ENCODE measurements at places on chromosomes 2 and 18.

GRCh38 chr2:24825883-24826772 is 32.9 kb downstream of the CENPO start:
- no peak for DNase-seq

DNA sequence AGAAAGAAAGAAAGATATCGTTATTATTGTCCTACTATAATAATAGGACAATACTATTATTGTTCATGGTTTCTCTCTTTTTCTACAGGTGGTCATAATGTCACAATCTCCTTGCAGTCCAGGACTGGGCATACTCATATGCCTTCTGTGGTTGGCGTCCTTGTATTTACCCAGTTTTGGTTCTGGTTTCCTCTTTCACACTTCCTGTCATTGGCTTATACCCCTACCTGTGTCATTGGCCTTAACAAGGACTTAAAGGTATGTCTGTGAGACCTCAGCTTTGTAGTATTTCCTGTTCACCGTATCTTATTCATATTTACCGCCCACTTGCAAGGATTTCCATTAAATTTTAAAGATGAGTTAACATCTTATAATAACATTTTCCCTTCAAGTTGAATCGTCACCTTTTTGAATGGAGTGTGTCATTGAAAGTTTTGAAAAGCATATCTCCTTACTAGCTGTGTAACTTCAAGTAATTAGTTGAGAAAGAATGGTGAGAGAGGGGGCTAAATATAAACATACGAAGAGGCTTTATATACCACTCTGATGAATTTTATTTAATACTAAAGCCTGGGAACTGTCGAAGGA is 36.5 kb upstream of the HTR2B start:
- DNase-seq: no peak

DNA sequence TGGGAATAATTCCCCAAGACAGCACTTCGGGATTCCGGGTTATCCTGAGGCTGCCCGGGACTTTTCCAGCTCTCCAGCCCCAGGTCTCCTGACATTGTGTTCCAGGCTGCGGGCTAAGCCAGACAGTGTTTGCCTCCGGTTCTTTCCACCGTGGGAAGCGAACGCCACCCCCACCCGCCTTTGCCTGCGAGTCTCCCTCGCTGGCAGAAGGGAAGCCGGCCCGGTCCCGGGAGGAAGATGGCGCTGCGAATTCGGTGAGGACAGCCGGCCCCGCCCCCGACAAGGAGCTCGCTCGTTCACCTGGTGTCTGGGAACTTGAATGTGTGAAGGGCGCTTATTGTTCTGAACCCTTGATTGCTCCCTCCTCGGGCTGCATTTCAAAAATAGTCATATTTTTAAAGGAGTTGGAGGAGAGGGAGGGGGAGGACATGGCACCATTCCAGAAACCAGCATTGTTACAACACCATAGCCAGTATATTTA is 2.9 kb downstream of the LRATD1 start:
- DNase-seq: no peak

DNA sequence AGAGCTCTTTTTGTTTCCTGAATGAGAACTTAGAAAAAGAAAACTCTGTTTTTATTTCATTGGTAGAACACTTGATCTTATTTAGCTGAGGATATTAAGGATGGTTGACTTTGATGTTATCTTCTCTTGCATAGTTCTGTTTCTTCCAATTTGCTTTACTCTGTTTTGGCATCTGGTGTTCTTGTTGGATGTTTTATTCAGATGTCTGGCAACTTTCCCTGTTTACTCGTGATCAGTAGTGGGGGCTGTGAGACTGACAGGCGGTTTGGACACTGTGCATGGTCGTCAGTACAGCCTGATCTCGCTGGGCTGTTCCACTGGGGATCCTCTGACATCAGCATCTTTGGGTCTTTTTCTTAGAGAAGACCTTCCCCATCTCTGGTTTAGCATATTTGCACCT is 100.1 kb downstream of the TSN start:
- DNase-seq: no peak

- no peak for DNase-seq
Measured at GRCh38 chr2:179890666-179891065, 29.3 kb upstream of the ZNF385B start.

DNA sequence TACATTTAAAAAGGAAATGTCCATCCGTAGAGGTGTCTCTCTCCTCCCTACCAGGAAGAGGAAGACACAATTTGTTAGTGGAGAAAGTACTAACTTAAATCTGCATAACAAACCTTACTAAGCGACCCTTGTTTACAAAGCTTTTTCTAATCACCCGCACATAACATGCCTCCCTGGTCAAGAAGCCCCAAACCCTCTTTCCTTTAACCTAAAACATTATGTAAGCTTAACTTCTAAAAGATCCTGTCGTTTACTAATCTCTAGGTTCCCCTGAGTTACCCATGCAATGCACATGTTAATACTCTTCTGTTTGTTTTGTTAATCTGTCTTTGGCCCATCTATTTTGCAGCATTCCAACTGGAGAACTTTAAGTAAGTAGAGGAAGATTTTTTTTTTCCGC is 630.3 kb upstream of the NRXN1 start:
- no peak for DNase-seq

DNA sequence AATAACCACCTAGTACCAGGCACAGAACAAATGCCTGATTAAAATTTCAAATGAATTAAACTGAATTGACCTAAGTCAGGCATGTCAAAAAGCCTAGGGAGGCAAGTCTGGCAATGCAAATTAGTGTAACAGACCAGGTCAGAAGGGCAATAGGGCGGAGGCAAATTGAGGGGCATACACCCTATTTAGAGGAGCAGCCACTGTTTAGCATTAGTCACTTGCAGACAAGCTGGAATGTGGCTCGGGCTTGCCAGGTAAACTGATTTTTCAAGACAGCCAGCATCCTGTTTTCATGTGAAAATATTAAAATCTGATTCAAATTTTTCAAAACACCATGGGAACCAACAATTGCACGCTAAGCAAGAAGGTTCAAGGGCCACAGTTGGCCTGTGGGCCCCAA is 160.3 kb downstream of the EN1 start:
- no peak for DNase-seq

DNA sequence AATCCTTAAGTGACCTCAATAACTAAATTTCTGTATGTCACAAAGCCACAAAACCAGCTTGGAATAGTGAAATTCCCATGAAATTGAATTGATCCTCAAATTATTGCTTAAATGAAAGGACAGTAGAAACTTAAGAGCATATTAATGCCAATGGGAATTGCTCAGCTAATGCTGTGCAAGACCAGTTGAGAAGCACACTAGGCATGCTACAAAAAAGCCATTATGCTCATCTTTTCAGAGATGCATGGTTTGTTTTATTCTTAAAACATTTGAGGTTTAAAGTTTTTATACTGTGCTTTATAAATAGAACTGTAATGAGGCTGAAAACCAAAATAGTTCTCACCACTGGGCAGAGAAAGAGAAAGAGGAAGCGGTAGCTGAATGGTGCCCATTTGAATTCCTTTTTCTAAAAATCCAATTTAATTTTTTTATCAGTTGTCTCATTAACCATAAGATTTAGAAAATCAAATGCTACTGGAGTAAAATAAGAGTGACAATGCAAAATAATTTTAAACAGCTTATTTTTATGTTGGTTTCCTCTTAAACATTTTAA is 98.6 kb downstream of the LNPK start:
- DNase-seq: no peak

DNA sequence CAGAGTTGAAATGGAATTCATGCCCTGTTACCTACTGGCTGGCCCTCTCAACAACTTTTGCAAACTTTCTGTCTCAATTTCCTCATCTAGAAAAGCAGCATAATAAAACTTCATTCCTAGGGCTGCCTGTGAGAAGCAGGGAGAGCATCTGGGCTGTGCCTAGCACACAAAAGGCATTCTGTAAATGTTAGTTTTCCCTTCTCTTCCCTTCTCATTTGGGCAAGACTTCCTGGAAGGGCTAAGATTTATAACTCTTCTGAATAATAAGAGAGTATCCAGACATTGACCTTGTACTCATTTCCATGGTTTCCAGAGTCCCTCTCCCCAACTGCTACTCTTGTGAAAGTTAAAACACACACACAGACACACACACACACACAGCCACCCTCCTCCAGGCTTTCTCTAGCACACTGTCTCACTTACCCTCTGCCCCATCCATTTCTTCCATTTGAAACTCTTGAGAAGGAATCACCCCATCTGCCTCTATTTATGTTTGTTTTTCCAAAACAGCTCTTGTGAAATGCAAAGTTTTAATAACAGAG is 302.1 kb downstream of the SMAD2 start:
- no peak for DNase-seq

DNA sequence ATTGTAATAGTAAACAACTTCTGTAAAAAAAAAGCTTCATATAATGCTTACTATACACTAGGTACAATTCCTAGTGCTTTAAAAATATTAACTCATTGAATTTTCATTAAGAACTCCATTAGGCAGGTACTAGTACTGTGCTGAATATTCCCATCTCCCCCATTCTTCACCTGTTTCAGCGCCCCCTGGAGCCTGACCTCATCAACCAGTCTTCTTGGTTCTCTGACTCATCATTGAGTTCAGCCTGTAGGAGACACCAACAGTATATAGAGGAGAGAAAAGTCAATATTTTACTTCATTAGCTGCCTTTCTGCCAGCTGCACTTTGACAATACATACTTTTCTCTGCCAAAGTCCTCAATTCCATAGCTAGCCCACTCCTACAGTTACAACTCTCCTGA is 1009.9 kb upstream of the KLHL29 start:
- no peak for DNase-seq

GRCh38 chr18:37419315-37419714 is 146.3 kb downstream of the CELF4 start:
- DNase-seq: no peak

DNA sequence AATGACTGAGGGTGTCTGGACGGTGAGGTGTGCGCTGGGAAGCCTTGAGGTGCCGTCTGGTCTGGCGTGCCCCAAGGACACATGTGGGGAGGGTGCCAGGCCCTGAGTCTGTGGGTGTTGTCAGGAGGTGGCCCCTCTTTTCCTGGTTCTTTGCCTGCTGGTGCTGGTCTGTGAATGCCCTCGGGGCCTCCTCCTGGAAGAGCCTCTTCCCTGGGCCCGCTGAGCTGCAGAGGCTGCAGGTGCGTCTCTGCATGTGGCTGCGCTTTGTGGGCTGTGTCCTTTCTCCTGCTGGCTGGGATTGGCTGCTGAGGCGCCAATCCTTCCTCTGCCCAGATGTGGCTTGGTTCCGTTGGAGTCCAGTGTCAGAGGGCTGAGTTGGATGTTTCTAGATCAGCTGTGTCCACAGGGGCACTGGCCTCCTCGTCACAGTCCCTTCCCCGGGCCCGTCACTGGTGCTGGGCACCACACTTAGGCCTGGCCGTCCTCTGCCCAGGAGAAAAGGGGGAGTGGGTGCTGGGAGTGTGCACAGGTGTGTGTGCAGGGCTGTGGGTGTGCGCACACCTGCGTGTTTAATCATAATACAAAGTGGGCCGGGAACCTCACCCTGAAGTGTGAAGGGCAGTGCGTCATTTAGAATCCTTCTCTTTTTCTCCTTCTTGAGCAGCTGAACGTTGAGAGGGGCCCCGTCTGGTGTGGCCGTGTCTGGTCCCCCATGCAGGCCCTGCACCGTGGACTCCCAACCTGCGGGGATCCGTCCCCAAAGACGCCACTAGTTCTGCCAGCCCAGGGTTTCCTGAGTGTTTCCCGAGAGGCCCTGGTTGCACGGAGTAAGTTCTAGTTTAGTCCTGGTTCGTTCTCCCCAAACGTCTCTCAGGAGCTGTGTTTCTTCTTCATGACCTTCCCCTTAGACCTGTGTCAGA is 35.5 kb downstream of the RTP5 start:
- no peak for DNase-seq

DNA sequence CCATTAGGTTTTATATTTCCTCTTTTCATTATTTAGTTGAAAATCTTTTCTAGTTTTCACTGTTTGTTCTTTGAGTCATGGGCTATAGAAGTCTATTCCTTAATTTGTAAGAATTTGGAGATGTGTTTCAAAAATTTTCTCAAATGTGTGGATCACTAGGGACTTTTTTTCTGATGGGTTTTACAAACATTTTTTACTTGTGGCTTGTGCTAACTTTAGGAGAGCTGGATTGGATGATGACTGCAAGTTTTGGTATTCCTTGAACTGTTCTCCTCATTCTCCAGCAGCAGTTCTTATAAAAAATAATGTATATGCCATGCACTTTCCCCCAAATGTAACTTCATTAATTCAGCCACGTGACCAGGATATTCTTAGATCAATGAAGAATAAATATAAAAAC is 94.7 kb upstream of the CWC22 start:
- no peak for DNase-seq

- no peak for DNase-seq
Measured at GRCh38 chr2:201219328-201220096, 36.6 kb downstream of the CASP10 start.

DNA sequence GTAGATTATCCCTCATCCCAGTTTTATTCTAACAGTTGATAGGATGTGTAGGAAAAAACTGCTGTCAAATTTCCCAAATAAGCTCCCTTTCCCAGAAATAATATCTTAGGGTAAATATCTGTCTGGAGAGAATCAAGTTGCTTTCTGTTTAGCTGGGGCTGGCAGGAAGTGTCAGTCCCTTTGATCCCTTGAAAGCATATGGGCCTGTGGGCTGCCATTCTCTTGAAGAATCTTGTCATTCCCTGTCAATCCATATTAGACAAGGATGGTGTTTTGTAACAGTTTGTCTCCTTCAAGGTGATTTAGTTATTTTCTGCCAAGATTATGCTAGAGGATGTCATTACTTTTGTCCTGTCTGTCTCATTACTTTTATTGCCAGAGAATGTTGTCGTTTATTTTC is 37.1 kb upstream of the UBE2E3 start:
- DNase-seq: no peak

GRCh38 chr2:151640087-151640486 is 94.2 kb downstream of the NEB start:
- DNase-seq: no peak

GRCh38 chr2:224957540-224958461 is 84.5 kb downstream of the DOCK10 start:
- DNase-seq: peak; percentile 68

DNA sequence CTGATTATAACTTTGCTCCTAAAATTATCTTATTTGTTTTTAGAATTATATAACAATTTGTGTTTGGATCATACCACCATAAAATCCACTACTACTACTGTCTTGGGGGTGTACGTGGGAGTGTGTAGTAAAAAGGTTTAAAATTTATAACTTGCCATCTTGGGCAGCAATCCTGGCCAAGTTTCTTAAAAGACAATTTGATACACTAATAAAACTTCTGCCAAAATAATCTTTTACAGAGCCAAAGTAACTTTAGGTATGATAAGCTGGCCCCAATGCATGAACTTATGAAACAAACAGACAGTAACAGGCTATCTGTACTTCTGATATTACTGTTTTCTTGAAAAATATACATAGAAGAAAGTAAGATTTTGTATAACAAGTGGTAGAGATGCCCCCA is 11.3 kb upstream of the UBE2E3 start:
- no peak for DNase-seq

DNA sequence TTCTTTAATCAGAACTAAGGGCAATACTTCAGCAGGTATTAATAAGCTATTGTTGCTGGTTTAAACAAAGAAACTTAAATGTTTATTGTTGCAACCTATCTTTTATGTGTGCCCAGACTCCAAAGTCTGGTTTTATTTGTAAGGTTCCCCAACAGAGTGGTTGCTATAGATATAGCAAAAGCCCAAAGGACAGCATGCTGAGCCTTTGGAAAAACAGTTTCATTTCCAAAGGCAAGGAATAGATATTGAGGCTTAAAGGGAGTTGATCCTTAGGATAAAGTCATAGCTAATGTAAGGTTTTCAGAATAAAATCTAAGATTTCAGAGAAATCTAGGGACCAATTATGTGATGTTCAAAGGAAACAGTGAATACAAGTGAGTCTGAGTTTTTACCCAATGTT is 413.2 kb upstream of the SLC14A2 start:
- DNase-seq: no peak
